ENCODE measurements at places on chromosomes 5 and 9.

GRCh38 chr9:110244616-110245015 lies 11.7 kb downstream of the TXN start:
- no peak for DNase-seq

GRCh38 chr5:65121880-65122436 lies 353.2 kb downstream of the CWC27 start:
- peak; percentile 92 for DNase-seq

DNA sequence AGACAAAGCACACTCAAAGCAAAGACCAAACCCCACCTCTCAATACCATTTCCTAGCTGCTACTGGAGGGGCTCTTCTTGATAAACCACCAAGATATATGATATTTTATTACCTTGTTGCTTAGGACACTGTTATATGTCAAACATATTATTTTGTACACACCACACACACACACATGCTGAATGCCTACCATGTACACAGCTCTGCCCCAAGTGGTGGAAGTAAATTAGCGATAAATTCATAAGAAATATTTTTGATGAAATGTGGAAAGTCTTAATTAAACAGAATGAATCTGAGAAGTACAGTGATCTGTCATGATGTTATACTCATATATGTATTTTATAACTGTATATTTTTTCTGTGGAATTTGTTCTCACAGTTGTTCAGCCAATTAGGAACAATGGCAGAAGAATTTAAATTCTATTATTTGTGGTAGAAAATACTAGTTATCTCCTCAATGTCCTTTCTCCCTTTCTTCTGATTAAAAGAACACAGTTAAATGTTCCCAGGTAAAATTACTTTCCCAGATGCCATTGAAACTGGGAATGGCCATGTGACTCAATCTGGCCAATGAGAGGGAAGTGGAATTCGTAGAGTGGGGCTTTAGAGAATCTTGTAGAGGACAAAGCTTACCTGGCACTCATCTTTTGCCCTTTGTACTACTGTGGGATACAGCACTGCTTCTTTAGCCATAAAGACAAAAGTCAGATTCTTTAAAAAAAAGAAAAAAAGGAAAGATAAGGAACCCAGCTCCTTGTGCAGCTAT lies 156.5 kb downstream of the SNCAIP start:
- DNase-seq: no peak

- DNase-seq: peak; percentile 83
These were observed 35.0 kb downstream of the TEX10 start for GRCh38 chr9:100317706-100318105.

GRCh38 chr5:150358261-150359095 lies 981 bp downstream of the TCOF1 start:
- DNase-seq: peak; percentile 28

- DNase-seq: no peak
These were observed 127.3 kb upstream of the ELL2 start for GRCh38 chr5:96088706-96089498.

GRCh38 chr9:104921067-104921741 lies 6.8 kb downstream of the ABCA1 start:
- DNase-seq: no peak

- no peak for DNase-seq
These were observed 49.6 kb downstream of the IL31RA start for GRCh38 chr5:55900776-55901175.

All from ELR (cell line).